T-helper 1 cell (primary cell): ENCODE measurements at places on chromosomes 2 and 18.

DNA sequence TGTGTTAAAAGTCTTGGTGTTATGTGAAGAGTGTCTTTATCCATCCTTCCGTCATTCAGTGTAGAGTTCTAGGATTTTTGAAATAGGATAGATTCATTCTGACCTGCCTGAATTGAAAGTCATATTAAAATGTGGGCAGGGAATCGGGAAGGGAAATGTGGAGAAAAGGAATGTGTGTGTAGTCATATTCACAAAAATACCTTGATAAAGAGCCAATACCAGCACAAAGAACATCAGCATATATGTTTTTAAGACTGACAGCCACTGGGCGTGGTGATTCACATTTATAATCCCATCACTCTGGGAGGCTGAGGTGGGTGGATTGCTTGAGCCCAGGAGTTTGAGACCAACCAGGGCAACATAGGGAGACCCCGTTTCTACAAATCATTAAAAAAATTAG lies 188.1 kb downstream of the CAMKMT start:
- no peak for DNase-seq

DNA sequence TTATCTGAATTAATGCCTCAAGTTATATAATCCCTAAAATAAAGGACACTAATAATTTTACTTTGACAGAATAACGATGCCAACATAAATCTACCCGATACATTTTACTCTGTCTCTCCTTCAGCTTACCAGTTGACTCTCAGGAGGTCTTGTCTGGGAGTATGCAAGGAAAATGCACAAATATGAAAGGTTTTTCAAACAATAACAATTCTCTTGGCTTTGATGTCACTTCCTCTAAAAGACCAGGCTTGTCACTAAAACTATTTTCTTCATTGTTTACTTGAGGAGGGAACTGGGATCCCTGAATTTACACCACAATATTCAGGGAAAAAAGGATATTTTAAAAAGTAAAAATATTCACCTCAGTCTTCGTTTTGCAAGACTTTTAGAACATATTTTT lies 97.2 kb downstream of the SOS1 start:
- DNase-seq, result no peak

GRCh38 chr2:106184394-106184793 lies 9.7 kb downstream of the UXS1 start:
- DNase-seq, result no peak

- DNase-seq, result no peak
Measured at GRCh38 chr18:74722237-74722636, 124.6 kb downstream of the ZNF407 start.

GRCh38 chr18:13511961-13512577 lies 214.3 kb downstream of the FAM210A start:
- DNase-seq, result no peak

- no peak for DNase-seq
Measured at GRCh38 chr18:29083545-29083944, 906.6 kb upstream of the CDH2 start.

DNA sequence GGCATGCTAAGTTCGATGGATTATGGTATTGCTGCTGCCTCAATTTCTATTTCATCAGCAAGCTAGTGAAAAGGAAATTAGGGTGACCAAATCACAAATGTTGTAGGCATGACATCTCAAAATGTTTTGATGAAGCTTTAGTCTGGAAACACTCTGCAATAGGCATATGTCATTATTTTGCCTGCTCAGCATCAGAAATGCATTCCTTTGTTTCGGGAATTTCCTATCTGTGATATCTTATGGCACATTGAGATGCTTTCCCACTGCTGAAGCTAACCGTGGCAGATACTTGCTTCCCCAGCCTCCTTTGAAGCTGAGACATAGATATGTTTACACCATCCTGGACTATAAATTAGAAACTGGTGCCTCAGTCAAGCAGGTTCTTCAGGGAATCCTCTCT lies 119.7 kb downstream of the CDC42EP3 start:
- no peak for DNase-seq

GRCh38 chr2:141968433-141968832 lies 162.4 kb downstream of the LRP1B start:
- no peak for DNase-seq

- DNase-seq, result no peak
Measured at GRCh38 chr2:200681697-200682096, 95.9 kb downstream of the AOX1 start.

- DNase-seq, result peak; percentile 90
Measured at GRCh38 chr2:18560031-18560796, at the start of gene RDH14. Gene RDH14 (minus strand): TSS chr2:18560653. CDS start chr2:18560572, 81 bp downstream.

- no peak for DNase-seq
Measured at GRCh38 chr2:240647503-240648154, 22.3 kb downstream of the GPR35 start.

GRCh38 chr2:100614455-100615000 lies 51.7 kb downstream of the PDCL3 start:
- DNase-seq, result no peak

- DNase-seq, result no peak
Measured at GRCh38 chr2:123953846-123954245, 71.2 kb upstream of the CNTNAP5 start.

DNA sequence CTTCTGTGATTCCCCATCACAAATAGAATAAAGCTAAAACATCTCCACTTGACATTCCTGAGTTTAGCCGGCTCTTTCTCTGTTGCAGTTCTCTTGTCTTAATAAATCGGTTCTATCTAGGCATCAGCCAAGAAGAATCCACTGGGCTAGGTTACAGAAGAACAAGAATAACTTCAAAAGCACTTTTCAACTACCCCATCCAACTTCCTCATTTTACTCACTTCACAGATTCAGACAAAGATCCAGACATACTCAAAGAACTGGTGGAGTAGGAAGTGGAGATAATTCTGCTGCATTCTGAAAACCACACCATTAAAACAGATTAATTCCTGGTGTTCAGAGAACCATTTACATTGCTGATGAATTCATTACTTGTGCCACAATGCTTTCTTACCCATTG lies 9.6 kb upstream of the ALPK2 start:
- no peak for DNase-seq

- peak; percentile 39 for DNase-seq
Measured at GRCh38 chr2:178280244-178280852, 86.0 kb downstream of the OSBPL6 start.

GRCh38 chr18:10470429-10470828 lies 16.0 kb downstream of the APCDD1 start:
- DNase-seq, result no peak

DNA sequence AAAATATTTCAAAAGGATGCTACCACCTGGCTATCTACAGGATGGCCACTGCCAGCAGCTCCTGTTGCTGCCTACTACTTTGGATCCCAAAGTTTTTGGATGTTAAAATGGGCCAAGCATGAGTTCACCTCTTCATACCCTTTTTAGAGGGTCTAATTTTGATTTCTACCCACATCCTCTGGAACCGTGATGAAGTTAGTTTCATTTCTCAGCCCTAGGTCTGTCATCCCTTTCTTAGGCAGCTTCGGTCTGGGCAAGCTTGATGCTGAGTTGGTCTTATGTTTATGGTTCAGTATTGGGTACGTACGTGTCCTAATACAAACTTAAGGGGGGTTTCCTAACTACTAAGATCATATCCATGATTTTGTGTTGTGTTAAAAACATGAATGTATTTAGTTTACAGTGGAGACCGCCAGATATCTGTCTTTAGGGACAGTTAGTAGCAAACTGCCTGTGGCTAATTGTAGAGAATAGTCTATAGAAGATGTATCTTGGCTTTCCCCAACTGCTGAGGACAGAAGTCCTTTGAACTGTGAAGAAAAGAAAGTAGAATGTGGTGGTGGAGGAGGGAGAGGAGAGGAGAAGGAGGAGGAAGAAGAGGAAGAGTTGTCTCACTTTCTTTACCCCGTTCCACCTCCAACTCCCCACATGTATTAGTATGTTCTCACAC lies 184.9 kb downstream of the UBE2E3 start:
- peak; percentile 72 for DNase-seq
